ENCODE measurements at places on chromosomes 13 and 19. TPM values are rescaled to one million over a fixed set of nuclear protein-coding genes. Genes with fewer than 3 reads are reported as not detected.

Gene GPR12
- total RNA-seq: not detected

- DNase-seq: no peak
Observed at GRCh38 chr13:23817136-23817535, 72.1 kb downstream of the MIPEP start.

DNA sequence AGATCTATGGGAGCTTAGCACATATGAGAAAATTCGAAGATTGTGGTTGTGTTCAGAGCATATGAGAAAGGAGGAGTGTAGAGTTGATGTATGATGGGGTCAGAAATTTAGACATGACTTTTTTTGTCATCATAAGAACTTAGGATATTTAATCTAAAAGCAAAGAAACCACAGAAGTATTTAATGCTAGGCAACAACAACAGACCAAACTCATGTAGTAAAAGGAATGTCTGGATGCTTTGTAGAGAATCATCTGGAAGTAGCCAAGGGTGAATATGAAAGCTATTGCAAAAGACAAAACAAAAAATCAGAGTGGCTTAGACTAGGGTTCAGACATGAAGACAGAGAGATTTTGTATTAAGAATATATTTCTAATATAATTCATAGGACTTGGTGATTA is 190.3 kb downstream of the SLITRK1 start:
- DNase-seq: no peak

GRCh38 chr19:1566392-1567115 is 1.6 kb downstream of the MEX3D start:
- DNase-seq: peak; percentile 100

Data from osteoblast (primary cell).